ENCODE measurements at places on chromosomes 5 and 9. TPM values are rescaled to one million over a fixed set of nuclear protein-coding genes. Genes with fewer than 3 reads are reported as not detected.
A peak's percentile ranks its signal among the peaks of the same experiment; 100 is the strongest.

- no peaks in the 10 kb centered on the region for H3K27me3 ChIP-seq
- peaks cover 55% of the 10 kb centered on the region for H3K4me1 ChIP-seq
- DNase-seq: no peak
- H3K36me3 ChIP-seq: no peaks in the 10 kb centered on the region
- H3K4me3 ChIP-seq: no peak overlapping the region
Observed at GRCh38 chr5:34652466-34652865, 3.7 kb upstream of the RAI14 start.

DNA sequence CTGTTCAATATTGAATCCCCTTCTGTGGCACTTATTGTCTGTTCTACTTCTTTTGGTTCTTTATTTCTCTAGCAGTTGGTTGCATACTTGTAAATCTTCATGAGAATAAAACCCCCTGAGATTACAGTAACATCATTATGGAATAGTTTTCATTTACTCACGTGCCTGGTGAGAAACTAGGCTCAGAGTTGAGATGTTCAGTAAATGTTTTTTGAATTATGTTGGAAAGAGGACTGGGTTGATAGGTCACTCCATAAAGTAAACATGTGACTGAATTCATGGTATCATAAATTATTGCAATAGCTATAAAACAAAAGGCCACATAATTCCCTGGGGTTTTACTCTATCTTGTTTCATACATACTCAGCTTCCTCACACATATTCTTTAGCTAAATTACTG is 174.2 kb upstream of the C9orf72 start:
- DNase-seq: no peak
- H3K36me3 ChIP-seq: no peaks in the 10 kb centered on the region
- no peak overlapping the region for H3K27ac ChIP-seq
- peaks cover 7% of the 10 kb centered on the region for H3K27me3 ChIP-seq

GRCh38 chr5:107672211-107673038 is 1.7 kb upstream of the EFNA5 start:
- peaks cover 32% of the 10 kb centered on the region for H3K4me1 ChIP-seq
- H3K4me3 ChIP-seq: peak overlapping the region; percentile 91

GRCh38 chr9:80866121-80866520 is 823.2 kb downstream of the TLE1 start:
- no peaks in the 10 kb centered on the region for H3K4me1 ChIP-seq
- H3K4me3 ChIP-seq: no peak overlapping the region
- peaks cover 5% of the 10 kb centered on the region for H3K36me3 ChIP-seq
- H3K27ac ChIP-seq: no peak overlapping the region
- DNase-seq: no peak

- H3K4me1 ChIP-seq: no peaks in the 10 kb centered on the region
- peaks cover 23% of the 10 kb centered on the region for H3K36me3 ChIP-seq
- DNase-seq: no peak
- no peak overlapping the region for H3K27ac ChIP-seq
Observed at GRCh38 chr5:41852293-41852692, 17.9 kb downstream of the OXCT1 start.

- H3K27ac ChIP-seq: no peak overlapping the region
- peaks cover 11% of the 10 kb centered on the region for H3K4me1 ChIP-seq
- H3K36me3 ChIP-seq: peaks cover 20% of the 10 kb centered on the region
- no peak overlapping the region for H3K4me3 ChIP-seq
Observed at GRCh38 chr9:126391713-126392661, 65.4 kb downstream of the MVB12B start.

DNA sequence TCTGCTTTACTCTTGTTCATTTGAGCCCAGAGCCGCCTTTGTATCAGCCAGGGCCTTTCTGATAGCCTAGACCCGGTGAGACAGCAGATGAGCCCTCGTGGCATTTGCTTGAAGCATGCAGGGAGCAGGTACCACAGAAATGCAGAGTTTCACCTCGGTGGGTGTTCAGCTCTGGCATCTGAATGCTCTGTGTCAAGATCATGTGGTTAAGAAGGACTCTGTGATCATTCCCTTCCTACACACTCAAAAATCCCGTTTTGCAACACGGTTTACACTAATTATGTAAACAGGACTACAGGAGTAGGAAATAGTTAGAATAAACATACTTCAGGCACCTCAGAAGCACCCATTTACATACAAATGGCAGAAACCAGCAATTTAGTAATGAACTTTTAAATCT is 67.2 kb downstream of the MVB12B start:
- no peaks in the 10 kb centered on the region for H3K27me3 ChIP-seq
- H3K36me3 ChIP-seq: peaks cover 10% of the 10 kb centered on the region
- H3K4me3 ChIP-seq: no peak overlapping the region
- DNase-seq: no peak

- peaks cover 2% of the 10 kb centered on the region for H3K36me3 ChIP-seq
- H3K27ac ChIP-seq: no peak overlapping the region
- peaks cover 5% of the 10 kb centered on the region for H3K4me1 ChIP-seq
- no peak for DNase-seq
- H3K4me3 ChIP-seq: no peak overlapping the region
Observed at GRCh38 chr9:659286-659685, 182.2 kb upstream of the DMRT1 start.

CCDC187 gene
- total RNA-seq: not detected

DNA sequence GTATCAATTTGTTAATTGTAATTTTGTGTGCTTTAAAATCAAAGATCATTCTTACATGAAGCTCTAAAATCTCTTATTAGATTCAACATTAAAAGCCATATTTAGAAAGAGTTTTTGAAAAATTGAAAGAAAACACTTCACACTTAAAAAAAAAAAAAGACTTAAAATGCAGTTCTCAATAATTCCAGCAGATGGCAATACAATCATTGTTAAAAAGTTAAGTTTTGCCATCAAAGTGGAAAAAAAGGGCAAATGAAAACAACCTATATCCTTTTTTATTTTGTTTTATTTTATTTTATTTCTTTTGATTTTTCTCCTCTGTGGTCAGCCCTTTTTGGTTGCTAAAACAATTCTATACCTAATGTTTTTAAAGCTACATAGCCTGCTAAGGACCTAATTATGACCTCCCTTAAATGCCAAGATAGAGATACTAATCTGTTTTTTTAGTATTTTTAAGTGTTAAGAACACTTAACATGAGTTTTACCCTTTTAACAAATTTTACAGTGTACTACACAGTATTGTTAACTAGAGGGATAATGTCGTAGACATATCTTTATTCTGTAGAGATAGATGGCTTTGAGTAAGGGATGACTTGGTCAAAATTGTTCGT is 154.2 kb upstream of the DAB2 start:
- H3K4me1 ChIP-seq: peaks cover 9% of the 10 kb centered on the region
- H3K36me3 ChIP-seq: no peaks in the 10 kb centered on the region
- H3K27me3 ChIP-seq: peaks cover 11% of the 10 kb centered on the region
- H3K27ac ChIP-seq: no peak overlapping the region
- no peak overlapping the region for H3K4me3 ChIP-seq
- no peak for DNase-seq

- H3K27ac ChIP-seq: peak overlapping the region; percentile 36
- peaks cover 77% of the 10 kb centered on the region for H3K4me1 ChIP-seq
- no peaks in the 10 kb centered on the region for H3K27me3 ChIP-seq
- no peaks in the 10 kb centered on the region for H3K36me3 ChIP-seq
- H3K4me3 ChIP-seq: no peak overlapping the region
Observed at GRCh38 chr5:61405511-61406295, 73.6 kb downstream of the ZSWIM6 start.

RNF208 gene
- 4.4 TPM for total RNA-seq

COL5A1 gene
- 2,410 TPM for total RNA-seq

GRCh38 chr5:100852988-100853449 is 50.1 kb downstream of the ST8SIA4 start:
- no peak overlapping the region for H3K27ac ChIP-seq
- no peaks in the 10 kb centered on the region for H3K4me1 ChIP-seq
- no peak overlapping the region for H3K4me3 ChIP-seq
- no peaks in the 10 kb centered on the region for H3K36me3 ChIP-seq
- H3K27me3 ChIP-seq: no peaks in the 10 kb centered on the region

GRCh38 chr5:146832985-146833732 is 45.4 kb downstream of the PPP2R2B start:
- H3K4me1 ChIP-seq: no peaks in the 10 kb centered on the region
- DNase-seq: no peak
- no peak overlapping the region for H3K4me3 ChIP-seq
- H3K27ac ChIP-seq: no peak overlapping the region
- peaks cover 6% of the 10 kb centered on the region for H3K27me3 ChIP-seq
- no peaks in the 10 kb centered on the region for H3K36me3 ChIP-seq

GRCh38 chr5:176809544-176810080 is 747 bp upstream of the UNC5A start:
- no peaks in the 10 kb centered on the region for H3K36me3 ChIP-seq
- H3K4me1 ChIP-seq: peaks cover 11% of the 10 kb centered on the region
- no peak for DNase-seq
- H3K27me3 ChIP-seq: peaks cover 65% of the 10 kb centered on the region
- H3K27ac ChIP-seq: no peak overlapping the region
- H3K4me3 ChIP-seq: peak overlapping the region; percentile 46

DNA sequence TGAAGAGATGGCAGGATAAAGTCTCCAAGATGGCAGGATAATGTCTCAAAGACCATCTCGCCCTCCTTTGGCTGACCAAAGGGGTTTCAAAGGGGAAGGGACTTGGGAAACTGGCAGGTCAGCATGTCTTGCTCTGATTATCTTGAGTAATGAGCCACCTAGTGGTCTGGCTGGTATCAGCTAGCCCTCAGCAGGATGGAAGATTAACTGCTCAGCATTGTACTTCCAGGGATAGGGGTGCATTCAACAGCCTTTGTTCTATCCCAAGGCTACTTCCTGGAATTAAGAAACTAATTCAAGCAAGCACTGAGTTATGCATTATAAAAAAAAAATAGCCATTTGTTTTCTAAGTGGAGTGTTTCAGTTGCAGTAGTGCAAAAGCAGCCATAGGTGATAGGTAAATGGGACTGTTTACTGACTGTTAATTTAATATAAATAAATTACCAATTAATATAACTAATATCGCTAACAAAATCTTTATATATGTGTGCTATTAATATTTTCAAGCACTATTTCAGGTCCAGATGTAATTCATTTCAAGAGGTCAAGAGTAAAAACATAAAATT is 555.5 kb downstream of the CDH9 start:
- no peaks in the 10 kb centered on the region for H3K27me3 ChIP-seq
- H3K4me1 ChIP-seq: no peaks in the 10 kb centered on the region
- no peaks in the 10 kb centered on the region for H3K36me3 ChIP-seq
- no peak for DNase-seq
- no peak overlapping the region for H3K4me3 ChIP-seq

ABCA1 gene
- 26.6 TPM for total RNA-seq

DNA sequence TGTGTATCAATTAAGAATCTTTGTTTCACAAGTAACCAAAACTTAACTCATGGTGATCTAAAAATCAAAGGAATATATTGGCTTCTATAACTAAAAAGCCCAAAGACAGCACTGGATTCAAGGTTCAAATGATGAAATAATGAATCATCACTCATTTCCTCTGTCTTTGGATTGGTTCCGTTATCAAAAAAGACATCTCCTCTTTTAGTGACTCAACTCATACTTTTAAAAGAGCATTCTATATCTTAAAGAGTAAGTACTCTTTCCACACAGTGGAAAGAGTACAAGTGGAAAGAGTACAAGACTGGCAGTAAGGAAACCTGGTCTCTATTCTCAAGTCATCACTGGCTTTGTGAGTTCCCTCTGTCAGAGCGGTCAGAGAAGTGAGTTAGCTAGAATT is 141.4 kb upstream of the NMUR2 start:
- no peak for DNase-seq
- peaks cover 11% of the 10 kb centered on the region for H3K27me3 ChIP-seq

DNA sequence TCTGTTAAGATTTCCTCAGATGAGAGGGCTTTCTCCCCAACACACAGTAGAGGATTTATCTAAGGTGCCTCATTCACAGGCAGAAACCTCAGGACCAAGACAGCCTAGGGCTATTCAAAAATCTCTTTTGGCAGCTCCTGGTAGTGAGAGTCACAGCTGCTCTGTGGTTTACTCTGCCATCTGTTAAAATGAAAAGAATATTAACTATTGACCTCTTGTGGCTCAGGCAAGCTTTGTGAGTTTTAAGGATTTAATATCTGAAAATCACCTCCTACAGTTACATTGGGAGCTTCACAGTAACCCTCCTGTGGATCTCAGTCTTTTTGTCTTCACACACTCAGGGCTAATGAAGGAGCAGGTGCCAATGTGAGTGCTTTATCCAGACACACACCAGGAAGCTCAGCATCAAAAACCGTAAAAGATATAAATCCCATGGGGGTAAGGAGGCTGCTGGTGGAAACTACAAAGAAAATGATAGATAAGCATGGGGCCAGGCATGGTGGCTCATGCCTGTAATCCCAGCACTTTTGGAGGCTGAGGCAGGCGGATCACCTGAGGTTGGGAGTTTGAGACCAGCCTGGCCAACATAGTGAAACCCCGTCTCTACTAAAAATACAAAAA is 29.7 kb downstream of the PPP1R2B start:
- H3K36me3 ChIP-seq: no peaks in the 10 kb centered on the region
- H3K27ac ChIP-seq: no peak overlapping the region
- DNase-seq: no peak
- H3K27me3 ChIP-seq: peaks cover 7% of the 10 kb centered on the region
- H3K4me3 ChIP-seq: no peak overlapping the region
- no peaks in the 10 kb centered on the region for H3K4me1 ChIP-seq
